ENCODE measurements at places on chromosomes 5 and 9. TPM values are rescaled to one million over a fixed set of nuclear protein-coding genes. Genes with fewer than 3 reads are reported as not detected.

Gene TRIM36
- 42.6 TPM for total RNA-seq

Gene SLCO4C1
- 0.09 TPM for total RNA-seq

Gene ROPN1L
- not detected for total RNA-seq

DNA sequence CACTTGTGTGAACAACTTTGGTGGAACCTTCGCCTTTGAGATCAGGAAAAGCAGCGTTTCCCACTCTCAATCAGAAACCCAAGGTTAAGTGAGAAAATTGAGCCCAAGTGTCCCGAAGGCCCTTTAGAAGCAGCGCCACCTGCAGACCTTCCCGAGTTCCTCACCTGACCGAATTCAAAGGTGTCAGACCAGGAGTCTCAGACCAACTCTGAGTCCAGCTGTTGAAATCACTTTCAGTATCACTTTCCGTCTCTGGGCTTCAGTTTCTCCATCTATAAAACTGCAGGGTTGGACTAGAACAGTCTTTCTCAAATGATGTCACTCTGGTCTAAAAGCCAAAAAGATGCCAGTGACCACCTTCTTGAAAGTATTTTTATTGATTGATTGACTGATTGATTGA lies 31.7 kb upstream of the GRHPR start:
- no peaks in the 10 kb centered on the region for H3K36me3 ChIP-seq
- no peaks in the 10 kb centered on the region for H3K27me3 ChIP-seq
- H3K27ac ChIP-seq: no peak overlapping the region
- peak; percentile 68 for DNase-seq
- H3K4me1 ChIP-seq: peaks cover 5% of the 10 kb centered on the region

- DNase-seq: no peak
- no peak overlapping the region for H3K27ac ChIP-seq
- H3K36me3 ChIP-seq: peaks cover 3% of the 10 kb centered on the region
- H3K4me3 ChIP-seq: no peak overlapping the region
- H3K27me3 ChIP-seq: no peaks in the 10 kb centered on the region
Measured at GRCh38 chr5:82894716-82895115, 182.5 kb downstream of the TMEM167A start.

Gene CDH6
- 18.0 TPM for total RNA-seq

Gene SLC2A8
- total RNA-seq: 22.8 TPM

Gene B4GALT1
- 7.3 TPM for total RNA-seq

Gene GFPT2
- total RNA-seq: 20.3 TPM

GRCh38 chr5:116411101-116411571 lies 163.5 kb downstream of the SEMA6A start:
- H3K27ac ChIP-seq: no peak overlapping the region
- H3K4me3 ChIP-seq: no peak overlapping the region
- H3K27me3 ChIP-seq: no peaks in the 10 kb centered on the region
- no peaks in the 10 kb centered on the region for H3K36me3 ChIP-seq

DNA sequence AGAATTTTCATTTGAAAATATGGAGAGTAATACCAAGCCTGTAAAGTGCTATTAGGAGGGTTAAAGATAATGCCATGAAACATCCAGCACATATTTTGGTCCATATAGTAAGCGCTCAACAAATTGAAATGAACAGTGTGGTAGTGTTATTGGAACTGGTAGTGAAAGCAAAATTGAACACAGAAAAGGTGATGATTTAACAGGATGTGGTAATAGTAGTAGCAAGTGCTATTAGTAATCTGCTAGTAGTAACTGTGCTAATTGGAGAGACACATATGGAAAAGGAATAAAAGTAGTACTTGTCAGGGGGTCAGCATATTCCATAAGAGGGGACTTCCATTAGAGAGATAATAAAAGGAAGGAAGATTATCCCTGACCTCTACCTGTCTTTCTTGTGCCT lies 187.3 kb downstream of the HTR1A start:
- no peak overlapping the region for H3K27ac ChIP-seq
- no peak overlapping the region for H3K4me3 ChIP-seq
- no peaks in the 10 kb centered on the region for H3K36me3 ChIP-seq
- H3K27me3 ChIP-seq: no peaks in the 10 kb centered on the region
- H3K4me1 ChIP-seq: no peaks in the 10 kb centered on the region

- no peaks in the 10 kb centered on the region for H3K27me3 ChIP-seq
- H3K4me3 ChIP-seq: no peak overlapping the region
- H3K27ac ChIP-seq: no peak overlapping the region
- no peaks in the 10 kb centered on the region for H3K4me1 ChIP-seq
Measured at GRCh38 chr5:35852084-35852734, 4.5 kb upstream of the IL7R start.

Gene DEPDC1B
- total RNA-seq: 142 TPM

GRCh38 chr5:15013654-15014463 lies 142.3 kb upstream of the ANKH start:
- H3K27me3 ChIP-seq: no peaks in the 10 kb centered on the region
- H3K4me1 ChIP-seq: no peaks in the 10 kb centered on the region

GRCh38 chr9:125974705-125975104 lies 227.5 kb downstream of the PBX3 start:
- H3K4me3 ChIP-seq: no peak overlapping the region
- H3K4me1 ChIP-seq: no peaks in the 10 kb centered on the region
- no peak overlapping the region for H3K27ac ChIP-seq
- H3K27me3 ChIP-seq: no peaks in the 10 kb centered on the region

DNA sequence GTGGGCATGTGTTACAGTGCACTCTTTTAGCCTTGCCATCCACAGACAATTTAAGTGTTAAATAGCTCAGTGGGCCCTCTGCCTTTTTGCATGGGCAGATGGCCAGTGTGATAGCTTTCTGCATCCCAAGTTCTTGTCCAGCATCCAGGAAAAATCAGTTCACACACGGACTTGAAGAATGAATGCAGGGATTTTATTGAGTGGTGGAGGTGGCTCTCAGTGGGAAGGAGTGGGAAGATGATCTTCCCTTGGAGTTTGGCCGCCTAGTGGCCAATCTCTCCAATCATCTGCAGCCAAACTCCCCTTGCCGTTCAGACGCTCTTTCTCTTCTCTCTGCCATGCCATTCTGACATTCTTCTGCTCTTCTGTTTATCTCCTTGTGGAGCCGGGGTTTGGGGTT lies 322.4 kb upstream of the GRAMD2B start:
- H3K4me1 ChIP-seq: no peaks in the 10 kb centered on the region
- H3K4me3 ChIP-seq: no peak overlapping the region
- H3K36me3 ChIP-seq: no peaks in the 10 kb centered on the region
- no peak overlapping the region for H3K27ac ChIP-seq

DNA sequence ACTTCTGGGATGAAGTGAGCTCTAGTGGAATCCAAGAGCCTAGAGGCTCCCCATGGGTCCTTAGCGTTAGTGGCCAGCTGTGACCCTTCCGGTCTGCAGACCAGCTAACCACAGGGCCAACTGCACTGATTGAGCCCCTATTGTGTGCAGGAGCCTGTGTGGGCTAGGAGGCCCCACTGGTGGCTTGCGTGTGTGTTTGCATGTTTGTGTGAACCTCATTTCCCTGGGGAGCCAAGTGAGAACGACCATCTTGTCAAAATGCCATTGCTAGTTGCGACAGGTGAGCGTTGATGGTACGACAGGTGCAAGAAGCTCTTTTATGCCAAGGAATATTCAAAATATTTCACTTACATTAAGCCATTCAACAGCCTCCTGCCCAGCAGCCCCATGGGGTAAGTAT lies 44.1 kb upstream of the ANKRD33B start:
- no peaks in the 10 kb centered on the region for H3K4me1 ChIP-seq
- H3K27me3 ChIP-seq: no peaks in the 10 kb centered on the region
- no peak overlapping the region for H3K27ac ChIP-seq
- DNase-seq: no peak
- H3K4me3 ChIP-seq: no peak overlapping the region

Gene VDAC1
- total RNA-seq: 224 TPM

Gene GPR151
- not detected for total RNA-seq

- DNase-seq: no peak
- no peak overlapping the region for H3K27ac ChIP-seq
- no peaks in the 10 kb centered on the region for H3K27me3 ChIP-seq
Measured at GRCh38 chr9:71607461-71607881, 160.8 kb downstream of the CEMIP2 start.

Gene ARSI
- 4.2 TPM for total RNA-seq

Gene OBP2B
- total RNA-seq: not detected

DNA sequence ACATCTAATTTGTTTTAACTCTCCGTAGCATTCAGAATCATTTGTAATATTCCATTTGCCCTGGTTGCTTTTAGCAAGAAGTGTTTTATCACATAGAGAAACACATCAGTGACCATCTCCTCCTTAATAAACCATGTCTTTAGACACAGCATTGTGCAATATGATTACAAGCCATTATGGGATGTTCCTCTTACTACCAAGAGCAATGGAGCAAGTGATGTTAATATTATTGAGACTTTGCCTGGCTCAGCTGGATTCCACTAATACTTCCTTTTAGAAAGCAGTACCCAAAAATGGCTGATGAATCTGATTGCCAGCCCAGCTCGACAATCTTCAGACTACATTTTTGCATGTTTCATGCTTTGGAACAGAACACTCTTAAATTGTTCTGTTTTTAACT lies 364.2 kb downstream of the OSTF1 start:
- peaks cover 11% of the 10 kb centered on the region for H3K4me1 ChIP-seq
- no peaks in the 10 kb centered on the region for H3K36me3 ChIP-seq
- DNase-seq: no peak
- H3K27me3 ChIP-seq: no peaks in the 10 kb centered on the region

Gene FAM163B
- 0.31 TPM for total RNA-seq

GRCh38 chr9:121358751-121359150 lies 11.3 kb downstream of the STOM start:
- H3K27ac ChIP-seq: no peak overlapping the region
- H3K4me1 ChIP-seq: peaks cover 12% of the 10 kb centered on the region
- no peaks in the 10 kb centered on the region for H3K36me3 ChIP-seq

DNA sequence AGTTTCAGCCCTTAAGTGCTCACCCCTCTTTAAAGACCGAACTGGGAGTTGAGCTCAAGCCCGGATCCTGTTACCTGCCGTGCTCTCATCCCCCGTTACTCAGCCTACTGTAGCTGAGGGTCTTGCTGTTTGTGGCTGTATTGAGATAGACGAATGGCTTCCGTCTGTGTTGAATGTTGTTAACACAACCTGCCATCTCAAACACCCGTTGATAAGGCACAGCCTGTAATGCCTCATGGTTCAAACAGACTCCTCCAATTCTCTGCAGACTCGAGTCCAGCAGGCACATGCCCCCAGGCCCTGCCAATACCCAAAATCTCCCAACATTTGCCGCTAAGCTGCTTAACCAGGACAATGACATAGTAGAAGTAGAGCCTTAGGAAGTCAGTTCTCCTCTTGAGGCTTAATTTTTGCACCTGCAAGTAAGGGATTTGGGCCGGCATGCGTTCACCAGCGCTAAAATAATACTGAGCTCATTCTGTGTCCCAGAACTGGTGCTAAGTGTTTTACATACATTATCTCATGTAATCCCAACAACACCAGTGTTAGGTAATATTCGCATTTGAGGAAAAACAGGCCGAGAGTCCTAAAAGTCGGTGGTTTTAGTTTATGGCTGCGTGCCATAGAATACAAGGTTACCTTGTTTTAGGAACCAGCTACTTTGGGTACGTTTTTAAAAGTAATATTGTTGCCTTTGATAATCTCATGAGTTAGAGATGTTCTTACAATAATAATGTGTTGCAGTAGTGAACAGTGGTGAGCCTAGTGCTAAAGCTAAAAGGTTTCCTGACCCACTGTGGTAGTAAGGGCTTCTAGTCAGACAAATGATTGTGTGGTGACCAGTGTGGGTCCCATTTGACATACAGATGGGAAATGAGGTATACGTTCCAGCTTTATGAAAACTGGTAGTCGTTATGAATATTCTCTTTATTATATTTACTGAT lies 1.5 kb upstream of the RFX3 start:
- H3K4me3 ChIP-seq: peak overlapping the region; percentile 97
- peak overlapping the region; percentile 99 for H3K27ac ChIP-seq
- H3K4me1 ChIP-seq: peaks cover 49% of the 10 kb centered on the region
- H3K36me3 ChIP-seq: peaks cover 15% of the 10 kb centered on the region
- no peaks in the 10 kb centered on the region for H3K27me3 ChIP-seq

GRCh38 chr9:12884736-12885395 lies 110.0 kb downstream of the LURAP1L start:
- no peaks in the 10 kb centered on the region for H3K27me3 ChIP-seq
- H3K4me3 ChIP-seq: no peak overlapping the region
- peak; percentile 20 for DNase-seq

DNA sequence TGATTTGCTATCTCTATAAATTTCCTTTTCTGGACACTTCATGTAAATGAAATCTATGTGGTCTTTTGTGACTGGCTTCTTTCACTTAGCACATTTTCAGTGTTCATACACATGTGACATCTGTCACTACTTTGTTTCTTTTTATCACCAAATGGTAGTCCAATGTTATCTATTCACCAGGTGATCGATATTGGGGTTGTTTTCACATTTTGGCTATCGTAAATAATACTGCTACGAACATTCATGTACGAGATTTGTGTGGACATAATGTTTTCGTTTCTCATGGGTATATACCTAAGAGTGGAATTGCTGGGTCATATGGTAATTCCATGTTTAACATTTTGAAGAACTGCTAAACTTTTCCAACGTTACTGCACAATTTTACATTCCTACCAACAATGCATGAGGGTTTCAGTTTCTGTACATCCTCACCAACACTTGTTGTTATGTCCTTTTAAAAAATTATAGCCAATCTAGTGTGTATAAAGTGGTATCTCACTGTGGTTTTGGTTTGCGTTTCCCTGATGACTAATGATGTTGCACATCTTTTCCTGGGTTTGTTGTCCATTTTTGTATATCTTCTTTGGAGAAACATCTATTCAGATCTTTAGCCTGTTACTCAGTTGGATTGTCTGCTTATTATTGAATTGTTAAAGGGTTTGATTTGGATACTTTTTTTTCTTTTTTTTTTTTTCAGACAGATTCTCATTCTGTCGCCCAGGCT lies 263.0 kb downstream of the PDZD2 start:
- peaks cover 7% of the 10 kb centered on the region for H3K4me1 ChIP-seq
- no peak for DNase-seq
- H3K27me3 ChIP-seq: no peaks in the 10 kb centered on the region
- no peaks in the 10 kb centered on the region for H3K36me3 ChIP-seq

DNA sequence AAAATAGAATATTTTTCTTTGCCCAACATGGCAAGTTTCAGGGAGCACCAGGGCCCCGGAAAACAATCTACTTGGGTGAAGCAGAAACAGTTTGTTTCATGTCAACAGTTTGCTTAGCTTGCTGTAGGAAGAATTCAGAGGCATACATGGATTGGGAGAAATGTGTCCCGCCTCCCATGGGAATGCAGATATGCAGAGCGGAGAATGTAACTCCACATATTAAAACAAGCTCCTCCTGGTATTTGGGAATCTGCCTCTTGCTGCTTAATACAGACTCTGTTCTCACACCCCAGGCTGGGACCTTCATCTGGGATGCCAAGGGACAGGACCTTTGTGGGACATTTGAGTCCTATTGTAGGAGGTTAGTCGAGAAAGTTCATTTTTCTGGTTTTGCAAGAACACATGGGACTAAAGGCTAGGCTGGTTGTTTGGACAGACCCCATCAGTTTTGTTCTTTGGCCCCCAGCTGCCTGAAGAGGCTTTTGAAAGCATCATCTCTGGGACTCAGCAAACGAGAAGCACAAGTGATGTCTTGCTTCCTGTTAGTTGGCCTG lies 220.5 kb upstream of the ADRA1B start:
- peaks cover 5% of the 10 kb centered on the region for H3K4me1 ChIP-seq
- no peak overlapping the region for H3K4me3 ChIP-seq
- H3K36me3 ChIP-seq: no peaks in the 10 kb centered on the region
- no peak overlapping the region for H3K27ac ChIP-seq
- no peak for DNase-seq
- no peaks in the 10 kb centered on the region for H3K27me3 ChIP-seq

All from neural progenitor cell (in vitro differentiated cells).